ENCODE measurements at places on chromosomes 13 and 19.
A peak's percentile ranks its signal among the peaks of the same experiment; 100 is the strongest.

DNA sequence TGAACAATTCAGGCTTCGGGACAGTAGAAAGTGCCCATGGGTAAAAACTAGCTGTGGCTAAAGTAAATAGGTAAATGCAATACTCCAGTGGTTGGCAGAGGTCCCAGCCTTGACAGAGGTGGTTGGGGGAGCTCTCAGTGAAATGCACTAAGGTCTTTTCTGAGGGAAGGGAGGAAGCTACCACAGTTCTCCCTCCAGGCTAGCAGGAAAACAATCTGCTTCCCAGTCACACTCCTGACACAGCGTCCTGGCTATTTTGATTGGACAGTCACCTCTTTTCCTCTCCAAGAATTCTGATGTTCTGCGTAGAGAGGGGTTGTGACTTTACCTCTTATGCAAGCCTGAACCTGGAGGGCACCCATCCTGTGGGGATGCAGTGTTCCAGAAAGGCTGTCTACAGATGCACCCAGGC, 128.7 kb downstream of the CYSLTR2 start:
- DNase-seq, result peak; percentile 74

GRCh38 chr13:101178406-101178805, 237.9 kb downstream of the NALCN start:
- no peak for DNase-seq

DNA sequence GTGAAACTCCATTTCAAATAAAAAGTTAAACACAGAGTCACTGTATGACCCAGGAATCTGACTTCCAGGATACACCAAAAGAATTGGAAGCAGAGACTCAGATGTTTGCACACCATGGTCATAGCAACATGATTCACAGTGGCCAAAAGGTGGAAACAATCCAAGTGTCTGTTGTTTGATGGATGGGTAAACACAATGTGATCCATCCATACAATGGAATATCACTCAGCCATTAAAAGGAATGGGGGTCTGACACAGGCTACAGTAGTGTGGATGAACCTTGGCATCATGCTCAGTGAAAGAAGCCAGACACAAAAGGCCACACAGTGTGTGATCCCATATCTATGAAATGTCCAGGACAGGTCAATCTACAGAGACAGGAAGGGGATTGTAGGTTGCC, 174.3 kb downstream of the PTPRS start:
- peak; percentile 83 for DNase-seq

- no peak for DNase-seq
These were observed 339.7 kb upstream of the EDNRB start for GRCh38 chr13:78258304-78258703.

- no peak for DNase-seq
These were observed 32.2 kb downstream of the CKM start for GRCh38 chr19:45290381-45290931.

- DNase-seq, result peak; percentile 85
These were observed 89.5 kb upstream of the RFC3 start for GRCh38 chr13:33728271-33729037.

DNA sequence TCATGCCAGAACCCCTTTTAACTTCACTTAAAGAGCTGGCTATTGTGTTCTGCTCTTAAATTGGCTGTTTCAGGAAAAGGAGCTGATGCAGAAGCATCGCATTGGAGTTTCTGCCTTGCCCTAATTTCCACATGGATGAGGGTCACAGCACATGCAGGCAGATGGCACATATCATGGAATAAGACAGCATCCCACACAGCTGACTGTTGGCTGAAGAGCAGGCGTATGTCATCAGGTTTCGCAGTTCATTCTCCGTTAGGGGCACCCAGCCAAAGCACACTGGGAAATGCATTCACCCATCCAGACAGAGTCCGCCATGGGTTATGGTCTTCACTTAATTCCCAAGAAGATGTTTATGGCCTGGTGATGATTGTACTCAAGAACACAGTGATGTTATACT, 572.5 kb downstream of the LIG4 start:
- DNase-seq, result no peak

GRCh38 chr13:114143806-114144605, 11.6 kb upstream of the RASA3 start:
- DNase-seq, result peak; percentile 63

- DNase-seq, result peak; percentile 90
These were observed 25.9 kb downstream of the MPND start for GRCh38 chr19:4369109-4369887.

GRCh38 chr19:42324655-42325307, 654 bp upstream of the MEGF8 start:
- no peak for DNase-seq

GRCh38 chr19:41774515-41774980, 19.2 kb downstream of the CEACAM6 start:
- peak; percentile 95 for DNase-seq

DNA sequence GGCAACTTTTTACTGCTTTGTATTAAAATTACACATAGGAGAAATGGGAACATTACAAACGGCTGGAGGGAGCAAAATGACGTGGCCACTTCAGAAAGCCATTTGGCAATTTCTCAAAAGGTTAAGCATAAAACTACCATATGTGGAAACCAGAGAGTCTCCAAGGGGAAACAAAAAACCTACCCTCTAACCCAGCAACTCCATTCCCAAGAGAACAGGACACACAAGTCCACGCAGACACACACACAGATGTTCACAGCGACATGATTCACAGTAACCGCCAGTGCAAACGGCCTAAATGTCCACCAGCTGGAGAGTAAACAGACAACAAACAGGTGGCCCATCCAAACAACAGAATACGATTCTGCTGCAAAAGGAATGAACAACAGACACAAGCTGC, 37.2 kb downstream of the STK24 start:
- no peak for DNase-seq

DNA sequence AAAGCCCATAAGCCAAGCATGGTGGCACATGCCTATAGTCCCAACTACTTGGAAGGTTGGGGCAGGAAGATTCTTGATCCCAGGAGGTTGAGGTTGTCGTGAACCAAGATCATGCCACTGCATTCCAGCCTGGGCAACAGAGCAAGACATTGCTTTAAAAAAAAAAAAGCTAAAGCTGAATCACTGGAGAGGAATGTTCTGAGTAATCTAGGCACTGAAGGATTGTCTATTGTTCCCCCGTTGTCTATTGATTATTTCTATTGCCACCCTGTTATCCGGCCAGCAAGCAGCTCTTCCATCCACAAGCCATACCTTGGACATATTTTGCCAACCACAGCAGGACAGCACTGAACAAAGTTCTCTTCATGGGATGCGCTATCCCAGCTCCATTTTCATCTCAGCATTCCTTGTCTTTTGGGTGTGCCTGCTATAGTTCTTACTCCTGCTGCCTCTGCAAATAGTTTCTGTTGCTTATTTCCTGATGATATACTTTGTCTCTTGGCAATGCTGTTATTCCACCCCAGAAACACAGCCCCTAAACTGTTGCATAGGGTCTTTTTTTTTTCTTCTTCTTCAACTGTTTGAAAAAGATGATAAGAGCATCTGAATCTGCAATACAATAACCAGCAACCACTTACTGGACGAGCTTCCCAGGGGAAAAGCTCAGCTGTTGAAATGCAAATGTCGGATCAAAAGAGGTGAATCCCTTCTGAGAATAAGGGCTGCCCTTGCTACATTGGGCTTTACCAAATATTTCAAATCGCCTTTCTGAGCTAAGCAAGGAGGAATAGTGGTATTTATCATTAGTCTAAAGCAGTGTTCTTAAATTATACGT, 22.2 kb upstream of the SIAH3 start:
- peak; percentile 91 for DNase-seq

DNA sequence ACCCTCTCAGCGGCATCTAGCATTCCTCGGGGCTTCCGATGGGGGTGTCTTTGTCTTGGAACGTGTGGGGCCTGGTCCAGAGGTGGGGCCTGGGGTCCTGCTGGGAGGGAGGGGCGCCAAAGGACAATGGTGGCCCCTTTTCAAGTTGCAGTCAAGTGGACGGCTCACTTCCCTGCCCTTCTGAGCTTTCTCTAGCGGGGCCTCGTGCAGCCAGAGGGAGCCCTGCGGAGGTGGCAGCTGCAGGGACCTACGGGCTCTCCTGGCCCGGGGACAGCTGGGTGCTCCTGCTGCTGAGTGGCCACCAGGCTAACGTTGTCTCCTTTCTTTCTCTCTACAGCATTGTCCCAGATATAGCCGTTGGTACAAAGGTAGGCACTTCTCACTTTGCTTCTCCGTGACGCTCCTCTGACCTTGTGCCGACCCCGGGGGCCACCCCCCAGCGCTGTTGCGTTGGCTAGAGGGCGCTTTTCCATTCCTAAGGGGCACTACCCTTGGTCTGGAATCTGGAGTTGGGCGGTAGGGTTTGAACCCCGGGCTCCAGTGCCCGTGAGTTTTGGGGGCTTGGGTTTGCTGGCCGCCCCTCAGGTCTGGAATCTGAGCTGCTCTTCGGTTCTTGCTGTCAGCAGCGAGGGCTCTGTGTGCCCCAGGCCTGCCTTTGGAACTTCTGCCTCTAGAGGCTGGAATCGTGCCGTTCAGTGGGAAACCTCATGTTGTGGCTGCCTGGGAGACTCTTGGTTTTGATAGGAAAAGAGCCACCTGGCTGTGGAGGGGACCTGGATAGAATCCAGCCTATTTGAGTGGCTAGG, 2.0 kb downstream of the PTBP1 start:
- DNase-seq, result peak; percentile 56

GRCh38 chr19:55398200-55398925, 9.2 kb downstream of the UBE2S start:
- DNase-seq, result no peak

GRCh38 chr19:956766-957440, 27.2 kb upstream of the WDR18 start:
- peak; percentile 72 for DNase-seq

DNA sequence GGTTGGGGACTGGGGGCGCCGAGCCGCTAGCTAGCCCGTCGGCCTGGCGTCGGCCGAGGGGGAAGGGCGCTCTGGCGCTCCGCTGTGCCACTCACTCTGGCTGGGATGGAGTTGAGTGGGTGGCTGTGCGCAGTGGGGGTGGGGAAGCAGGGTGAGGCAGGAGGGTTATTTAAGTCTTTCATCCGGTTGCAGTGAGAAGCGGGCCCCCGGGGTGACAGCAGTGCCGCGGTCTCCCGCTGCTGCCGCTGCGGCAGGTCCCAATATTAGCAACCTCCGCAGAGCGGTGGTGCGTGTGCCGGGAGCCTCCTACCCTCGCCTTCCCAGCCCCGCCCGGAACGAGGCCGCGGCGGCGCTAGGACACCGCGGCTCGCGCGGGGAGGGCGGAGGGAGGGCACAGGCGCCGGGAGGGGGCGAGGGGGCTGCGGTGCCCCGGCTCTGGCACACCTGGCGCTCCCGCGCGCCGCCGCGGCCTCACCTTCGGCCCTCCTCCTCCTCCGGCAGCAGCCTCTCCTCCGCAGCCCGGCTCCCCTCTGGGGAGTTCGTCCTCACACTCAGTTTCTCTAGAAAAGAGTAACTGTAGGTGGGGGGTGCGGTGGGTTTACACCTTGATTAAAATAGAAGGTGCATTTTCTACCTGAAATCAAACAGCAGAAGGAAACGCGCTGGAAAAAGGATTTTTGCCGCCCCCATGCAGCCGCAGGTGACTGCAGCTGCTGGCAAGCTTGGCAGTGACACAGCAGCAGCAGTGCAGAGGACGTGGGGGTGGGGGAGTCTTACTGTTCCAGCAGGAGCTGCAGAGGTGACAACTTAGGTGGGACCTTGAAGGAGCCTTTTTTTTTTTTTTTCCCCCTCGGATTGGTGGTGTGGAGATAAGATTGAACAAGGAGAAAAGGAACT, 4.5 kb downstream of the FGF9 start:
- DNase-seq, result peak; percentile 23

DNA sequence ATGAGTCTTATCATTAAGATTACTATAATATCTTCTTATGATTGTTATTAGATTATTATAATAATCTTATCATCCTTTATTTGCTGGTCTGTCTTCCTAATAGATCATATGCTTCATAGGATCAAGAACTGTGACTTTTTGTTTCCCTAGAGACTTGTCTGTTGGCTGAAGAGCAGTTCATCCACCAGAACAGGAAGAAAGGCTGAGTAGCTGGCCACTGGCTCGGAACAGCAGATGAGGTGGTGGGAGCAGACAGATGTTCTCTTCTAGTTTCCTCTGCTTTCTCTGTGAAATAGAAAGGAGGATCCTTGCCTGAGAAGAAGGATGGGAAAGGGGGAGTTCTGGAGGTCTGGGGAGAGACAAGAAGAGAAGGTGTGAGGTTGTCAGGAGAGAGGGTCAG, 120.0 kb downstream of the CCNA1 start:
- DNase-seq, result no peak

GRCh38 chr19:42284066-42284501, 15.0 kb downstream of the CIC start:
- peak; percentile 84 for DNase-seq

DNA sequence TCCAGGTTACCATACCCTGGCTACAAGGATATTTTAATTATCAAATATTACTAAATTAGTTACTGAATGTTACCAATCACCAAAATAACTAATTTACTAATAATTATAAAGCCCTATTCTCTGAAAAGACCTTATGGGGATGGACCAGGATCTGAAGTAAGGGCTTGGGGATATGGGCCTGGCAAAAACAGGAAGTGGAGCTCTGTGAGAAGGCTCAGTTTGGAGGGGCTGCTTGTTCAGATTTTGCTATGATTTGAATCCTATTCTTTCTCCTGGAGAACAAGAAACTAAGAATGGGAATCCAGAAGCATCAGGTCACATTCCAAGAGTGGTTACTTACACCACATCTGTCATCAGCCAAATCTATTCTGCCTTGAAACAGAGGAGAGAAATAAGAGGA, 148.1 kb downstream of the DNAJC15 start:
- DNase-seq, result no peak

GRCh38 chr13:73403355-73404120, 344.7 kb downstream of the KLF5 start:
- no peak for DNase-seq

All from kidney tubule cell (primary cell).